ENCODE measurements at places on chromosomes 3 and 15.

DNA sequence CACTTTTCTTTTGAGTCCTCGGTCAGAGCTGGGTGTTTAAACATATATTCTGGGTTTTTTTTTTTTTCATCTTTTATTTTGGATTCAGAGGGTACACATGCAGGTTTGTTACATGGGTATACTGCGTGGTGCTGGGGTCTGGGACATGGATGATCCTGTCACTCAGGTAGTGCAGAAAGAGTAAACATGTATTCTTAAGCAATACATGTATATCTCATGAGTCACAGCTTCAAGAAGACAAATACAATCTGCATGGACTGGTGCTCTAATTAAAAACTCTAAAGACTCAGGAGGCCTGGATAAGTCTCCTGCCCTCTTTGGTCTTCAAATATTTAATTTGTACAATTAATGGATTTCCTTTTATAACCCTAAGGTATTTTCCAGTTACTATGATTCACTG, 50.6 kb upstream of the PHLDB2 start:
- DNase-seq, result no peak

GRCh38 chr15:25936004-25936403, 72.9 kb upstream of the ATP10A start:
- no peak for DNase-seq

DNA sequence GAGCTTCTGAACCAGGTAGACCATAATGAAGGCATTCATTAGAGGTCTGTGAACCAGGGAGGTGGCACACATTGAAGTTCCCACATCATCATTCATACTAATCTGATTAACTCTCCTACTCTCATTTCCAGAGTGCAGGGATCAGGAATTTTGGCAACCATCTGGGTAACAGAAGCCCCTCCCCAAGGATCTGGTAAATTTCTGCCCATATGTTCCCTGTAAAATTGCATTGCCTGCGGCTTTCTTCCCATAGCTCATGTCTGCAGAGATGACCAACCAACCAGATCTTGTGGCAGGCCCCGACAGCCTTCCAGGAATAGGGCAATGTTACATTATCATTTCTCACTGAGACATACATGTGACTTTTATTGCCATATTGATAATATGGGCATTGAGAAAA, 111.4 kb upstream of the CHL1 start:
- DNase-seq, result no peak

DNA sequence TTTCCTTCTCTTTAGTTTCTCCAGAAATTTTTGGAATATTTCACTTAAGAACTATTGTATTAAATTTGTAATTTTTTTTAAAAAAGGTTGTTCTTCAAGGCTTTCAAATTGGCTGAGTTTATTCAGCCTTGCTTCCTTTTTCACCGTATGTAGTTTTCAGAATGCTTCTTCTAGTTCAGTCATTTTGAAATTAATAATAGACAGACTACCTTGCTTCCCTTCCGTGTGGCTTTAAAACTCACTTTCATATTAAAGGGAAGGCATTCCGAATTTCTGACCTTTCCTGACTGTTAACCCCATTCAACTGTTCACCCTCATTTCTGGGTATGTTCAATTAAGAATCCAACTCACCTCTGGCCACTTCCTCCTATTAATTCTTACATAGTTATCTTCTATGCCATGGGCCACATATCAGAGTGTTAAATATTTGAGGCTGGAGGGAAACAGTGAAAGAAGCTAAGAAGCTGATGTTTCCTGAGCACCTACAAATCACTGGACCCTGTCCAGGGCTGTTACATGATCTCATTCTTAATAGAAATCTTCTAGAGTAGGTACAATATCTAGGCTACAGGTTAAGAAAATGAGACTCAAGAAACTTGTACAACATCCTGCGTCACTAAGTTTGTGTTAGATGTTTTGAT, 237.5 kb downstream of the P3H2 start:
- no peak for DNase-seq

GRCh38 chr3:83317605-83318004, 1556.2 kb upstream of the GBE1 start:
- no peak for DNase-seq

GRCh38 chr15:41975669-41976068, 3.3 kb upstream of the EHD4 start:
- no peak for DNase-seq

- no peak for DNase-seq
Observed at GRCh38 chr3:21421096-21421495, 329.9 kb downstream of the ZNF385D start.

- no peak for DNase-seq
Observed at GRCh38 chr3:138081371-138082084, 33.9 kb downstream of the DZIP1L start.

Data from vagina (tissue), 2 donors.